ENCODE measurements at places on chromosomes 1 and 21. TPM values are rescaled to one million over a fixed set of nuclear protein-coding genes. Genes with fewer than 3 reads are reported as not detected.

The OPN3 gene
- total RNA-seq, result 18.3 TPM

DNA sequence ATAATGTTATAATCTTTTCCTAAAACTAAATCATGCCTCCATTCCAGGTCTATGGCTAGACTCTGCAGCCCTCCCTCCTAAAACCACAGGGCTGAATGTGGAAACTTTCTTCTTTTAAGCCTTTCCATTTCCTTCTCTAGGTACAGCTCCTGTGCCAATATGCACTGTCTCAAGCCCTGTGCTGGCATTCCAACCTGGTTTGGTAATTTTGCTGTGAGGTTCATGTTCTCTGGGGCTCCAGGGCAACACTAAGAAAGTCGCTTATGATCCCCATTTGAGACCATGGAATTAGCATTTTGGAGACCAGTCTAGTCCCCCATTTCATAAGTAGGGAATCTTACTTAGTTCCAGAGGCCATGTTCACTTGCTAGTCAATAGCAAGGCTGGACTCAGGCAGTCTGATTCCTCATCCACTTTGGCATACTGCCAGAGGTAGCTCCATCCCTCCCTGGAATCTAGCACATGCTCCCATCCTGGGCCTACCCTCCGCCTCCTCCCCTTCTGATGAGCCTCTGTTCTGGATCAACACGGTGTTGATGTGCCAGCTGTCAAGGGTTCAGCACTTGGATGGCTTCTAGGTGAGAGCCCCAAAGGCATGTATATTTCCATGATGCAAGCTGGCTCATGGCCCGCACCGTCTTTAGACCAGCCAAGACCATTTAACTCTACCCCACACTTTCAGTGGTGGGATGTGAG lies 36.5 kb downstream of the ZMYND12 start:
- no peak for DNase-seq

DNA sequence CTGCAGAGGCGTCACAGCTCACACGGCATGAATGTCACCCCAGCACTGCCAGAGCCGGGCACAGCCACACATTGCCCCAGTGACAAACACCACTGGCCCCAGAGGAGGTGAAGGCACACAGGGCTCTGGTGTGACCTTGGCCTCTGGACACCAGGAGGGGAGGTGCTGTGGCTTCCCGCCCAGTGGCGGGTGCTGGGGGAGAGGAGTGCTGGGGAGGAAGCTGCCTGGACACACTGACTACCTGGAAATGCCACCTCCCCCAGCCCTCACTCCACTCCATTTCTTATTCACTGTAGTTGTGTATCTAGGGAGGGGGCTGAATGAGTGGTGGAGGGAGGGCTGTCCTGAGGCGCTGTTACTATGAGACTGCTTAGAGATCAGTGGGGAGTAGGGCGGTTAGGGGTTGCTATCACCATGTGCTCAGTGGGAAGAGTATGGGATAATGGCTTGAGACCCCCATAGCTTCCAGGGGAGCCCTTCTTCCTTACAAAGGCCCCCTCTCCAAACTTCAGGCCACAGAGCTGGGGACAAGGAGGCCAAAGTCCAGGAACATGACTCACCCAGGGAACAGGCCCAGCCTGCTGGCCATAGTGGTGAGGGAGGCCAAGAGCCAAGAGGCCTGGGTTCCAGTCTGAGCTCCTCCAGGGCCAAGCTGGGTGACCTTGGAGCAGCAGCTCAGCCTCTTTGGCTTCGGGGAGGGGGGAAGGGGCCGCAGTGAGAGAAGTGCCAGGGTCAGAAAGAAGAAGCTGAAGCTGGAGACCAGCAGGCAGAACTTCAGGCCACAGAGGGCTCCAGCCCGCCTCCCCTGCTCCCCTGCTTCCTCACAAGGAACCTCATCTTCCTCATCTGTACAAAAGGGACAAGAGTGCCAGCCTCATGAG lies 40.1 kb downstream of the AHDC1 start:
- DNase-seq, result no peak

The EFNA3 gene
- total RNA-seq, result 1.9 TPM

DNA sequence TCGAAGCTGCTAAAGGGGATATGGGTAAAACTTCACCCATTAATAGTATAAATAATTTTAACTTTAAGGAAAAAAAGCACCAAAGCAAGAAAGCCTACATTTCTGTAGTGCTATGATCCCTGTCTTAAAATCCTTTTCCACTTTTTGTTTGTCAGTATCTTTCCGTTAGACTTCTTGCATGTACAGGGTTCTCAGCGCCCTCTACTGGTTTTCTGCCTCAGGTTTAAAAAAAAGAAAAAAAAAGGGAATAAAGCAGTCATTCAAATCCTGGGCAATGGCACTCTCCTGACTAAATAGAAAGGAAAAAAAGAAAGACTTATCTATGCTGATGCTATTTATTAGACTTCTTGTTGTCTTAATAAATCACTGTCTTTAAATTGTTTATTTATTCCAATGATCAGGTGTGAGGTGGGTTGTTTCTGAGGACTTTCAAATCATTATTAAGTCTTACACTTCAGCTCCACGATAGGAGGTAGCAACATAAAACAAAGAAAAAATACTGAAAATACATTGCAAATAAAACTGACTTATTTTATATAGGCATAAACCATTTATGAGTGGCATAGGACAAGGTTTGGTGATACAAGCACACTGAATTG lies 475.4 kb upstream of the NR5A2 start:
- DNase-seq, result peak; percentile 10

DNA sequence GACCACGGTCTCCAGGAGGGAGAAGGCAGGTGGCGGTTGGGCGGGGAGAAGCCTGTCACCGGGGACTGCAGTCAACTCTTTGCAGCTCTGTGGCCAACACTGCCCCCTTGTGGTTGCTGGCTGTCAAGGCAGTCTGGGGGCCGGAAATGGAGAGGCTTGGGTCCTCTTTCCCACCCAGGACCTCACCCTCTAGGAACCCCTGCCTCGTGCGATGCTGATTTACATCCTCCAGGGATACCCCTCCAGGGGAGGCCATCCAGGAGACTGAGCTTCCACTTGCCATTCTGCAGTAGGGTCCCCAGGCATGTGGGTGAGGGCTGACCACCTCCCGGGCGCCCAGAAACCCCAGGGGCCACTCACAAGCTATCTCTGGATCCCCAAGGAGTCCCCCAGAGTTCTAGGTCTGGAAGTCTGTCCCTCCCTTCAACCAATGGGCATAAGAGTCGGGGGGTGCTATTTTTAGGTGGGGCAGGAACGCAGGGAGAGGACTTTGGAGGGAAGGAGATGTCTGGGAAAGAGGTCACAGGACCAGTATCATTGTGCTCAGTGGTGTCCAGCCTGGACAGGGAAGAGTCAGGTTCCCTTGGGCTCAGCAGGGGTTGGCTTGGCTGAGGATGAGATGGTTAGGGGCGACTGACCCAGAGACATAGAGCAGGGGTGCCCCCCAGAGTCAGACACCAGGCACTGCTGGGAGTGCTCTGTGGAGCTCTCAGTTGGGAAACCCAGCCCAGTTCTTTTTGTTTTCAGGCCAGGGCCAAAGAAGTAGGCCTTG lies 7.1 kb upstream of the GPR61 start:
- DNase-seq, result peak; percentile 36

The FGGY gene
- total RNA-seq, result 7.8 TPM

GRCh38 chr21:33325222-33326067 lies 675 bp downstream of the IFNAR1 start:
- DNase-seq, result peak; percentile 29

DNA sequence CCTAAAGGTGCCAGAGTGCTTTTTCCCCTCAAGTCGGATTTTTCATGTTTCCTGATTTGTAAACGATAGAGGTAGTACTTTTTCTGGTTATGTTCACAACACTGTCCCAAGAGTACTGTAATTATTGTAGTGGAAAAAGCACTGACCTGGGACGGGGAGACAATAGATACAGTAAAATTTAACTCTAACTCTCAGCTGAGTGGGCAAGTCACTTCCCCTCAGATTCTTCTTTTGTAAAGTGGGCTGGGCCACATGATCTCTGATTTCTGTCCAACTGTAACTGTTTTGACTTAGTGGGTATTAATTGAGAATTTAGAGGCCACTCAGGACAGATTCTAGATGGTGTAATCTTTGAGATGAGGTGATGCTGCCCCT lies 19.1 kb downstream of the MARCKSL1 start:
- DNase-seq, result no peak

The HSPA6 gene
- 0.13 TPM for total RNA-seq

- no peak for DNase-seq
Observed at GRCh38 chr1:226605318-226605950, 56.9 kb downstream of the STUM start.

The ORC1 gene
- 8.6 TPM for total RNA-seq

DNA sequence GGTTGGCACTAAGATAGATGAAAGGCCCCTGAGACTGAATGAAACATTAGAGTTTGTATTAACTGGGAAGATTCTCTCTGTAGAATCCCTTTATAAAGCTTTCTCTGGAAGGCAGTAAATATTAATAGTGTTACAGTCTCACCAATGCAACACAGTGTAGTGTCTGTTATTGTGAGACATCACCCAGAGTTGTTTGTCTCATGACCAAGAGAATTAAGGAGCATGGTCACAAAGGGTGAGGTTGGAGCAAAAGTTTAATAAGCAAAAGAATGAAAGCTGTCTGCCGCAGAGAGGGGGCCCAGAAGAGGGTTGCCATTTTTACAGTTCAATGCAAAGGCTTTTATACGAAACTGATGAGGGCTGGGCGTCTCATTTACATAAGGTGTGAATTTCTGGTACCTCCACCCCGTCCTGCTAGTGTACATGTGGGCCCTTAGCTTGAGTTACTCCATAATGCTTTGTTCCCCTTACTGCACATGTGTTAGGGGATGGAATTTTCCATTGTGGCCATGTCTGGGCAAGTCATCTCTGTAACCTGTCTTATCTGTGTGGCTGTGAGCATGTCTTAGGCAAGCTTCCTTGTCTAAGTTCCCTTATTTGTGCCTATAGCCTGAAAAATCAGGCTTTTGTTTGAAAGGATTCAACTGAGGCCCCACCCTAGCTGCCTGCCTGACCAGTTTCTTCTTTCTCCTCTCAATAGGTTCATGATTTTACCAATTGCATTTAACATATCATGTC lies 184.1 kb downstream of the RASAL2 start:
- DNase-seq, result no peak

DNA sequence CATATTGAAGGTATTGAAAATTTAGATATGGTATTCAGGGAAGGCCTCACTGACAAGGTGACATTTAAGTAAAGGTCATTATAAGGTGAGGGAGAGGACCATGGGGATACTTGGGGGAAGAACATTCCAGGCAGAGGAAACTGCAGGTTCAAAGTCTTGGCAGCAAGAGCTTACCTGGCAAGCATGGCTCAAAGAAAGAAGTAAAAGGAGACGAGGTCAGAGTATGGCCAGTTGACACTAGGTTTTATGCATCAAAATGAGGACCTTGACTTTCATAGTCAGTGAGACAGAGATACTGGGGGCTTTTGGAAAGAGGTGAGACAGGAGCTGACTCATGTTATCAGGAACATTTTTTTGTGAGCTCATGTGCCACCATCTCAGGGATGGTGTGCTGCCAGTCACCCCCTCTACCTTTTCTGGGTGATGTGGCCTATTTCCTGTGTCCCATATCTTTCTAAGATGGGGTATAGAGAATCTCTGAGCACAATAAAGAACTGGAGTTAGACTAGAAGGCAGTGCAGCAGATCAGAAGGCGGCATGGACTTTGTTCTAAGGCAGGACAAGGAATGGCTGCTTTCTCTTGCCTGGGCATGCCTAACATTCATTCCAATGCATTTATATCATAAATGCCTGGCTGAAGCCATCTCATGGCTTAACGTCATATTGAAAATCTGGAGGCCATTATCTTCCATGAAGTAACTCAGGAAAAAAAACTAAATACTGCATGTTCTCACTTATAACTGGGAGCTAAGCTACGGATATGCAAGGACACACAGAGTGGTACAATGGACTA lies 406.7 kb downstream of the NTNG1 start:
- DNase-seq, result no peak

The MACO1 gene
- 19.1 TPM for total RNA-seq

GRCh38 chr1:67004176-67004575 lies 49.8 kb downstream of the SLC35D1 start:
- DNase-seq, result no peak

GRCh38 chr1:60386249-60386648 lies 312.7 kb upstream of the C1orf87 start:
- DNase-seq, result no peak

The IVL gene
- total RNA-seq, result under 0.01 TPM

DNA sequence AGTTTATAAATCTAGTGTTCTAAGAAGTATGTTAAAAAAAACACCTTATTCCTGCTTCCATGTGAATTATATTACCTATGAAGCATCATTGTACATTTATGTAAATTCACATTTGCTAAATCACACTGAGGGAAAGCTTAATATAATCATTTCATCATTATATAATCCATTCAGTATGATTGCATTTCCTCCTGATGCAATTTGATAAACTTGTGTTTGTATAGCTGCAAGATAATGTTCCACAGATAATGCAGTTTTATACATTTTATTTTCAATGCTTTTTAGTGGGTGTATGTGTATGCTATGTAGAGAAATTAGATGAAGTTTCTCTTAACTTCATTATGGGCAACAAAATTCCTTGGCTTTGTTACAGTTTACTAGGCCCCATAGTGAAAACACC lies 79.6 kb downstream of the HS2ST1 start:
- DNase-seq, result no peak

The OLFML3 gene
- total RNA-seq, result 0.86 TPM

- DNase-seq, result no peak
Observed at GRCh38 chr1:205243350-205244191, 15.8 kb downstream of the TMCC2 start.

The ABCA4 gene
- 2.4 TPM for total RNA-seq

- DNase-seq, result no peak
Observed at GRCh38 chr1:40384413-40384762, 10.9 kb downstream of the SMAP2 start.

GRCh38 chr1:37393173-37394120 lies 80.9 kb upstream of the ZC3H12A start:
- no peak for DNase-seq

- no peak for DNase-seq
Observed at GRCh38 chr21:28464095-28464494, 528.6 kb downstream of the LTN1 start.

- DNase-seq, result no peak
Observed at GRCh38 chr1:241842565-241842964, 5.4 kb upstream of the EXO1 start.

DNA sequence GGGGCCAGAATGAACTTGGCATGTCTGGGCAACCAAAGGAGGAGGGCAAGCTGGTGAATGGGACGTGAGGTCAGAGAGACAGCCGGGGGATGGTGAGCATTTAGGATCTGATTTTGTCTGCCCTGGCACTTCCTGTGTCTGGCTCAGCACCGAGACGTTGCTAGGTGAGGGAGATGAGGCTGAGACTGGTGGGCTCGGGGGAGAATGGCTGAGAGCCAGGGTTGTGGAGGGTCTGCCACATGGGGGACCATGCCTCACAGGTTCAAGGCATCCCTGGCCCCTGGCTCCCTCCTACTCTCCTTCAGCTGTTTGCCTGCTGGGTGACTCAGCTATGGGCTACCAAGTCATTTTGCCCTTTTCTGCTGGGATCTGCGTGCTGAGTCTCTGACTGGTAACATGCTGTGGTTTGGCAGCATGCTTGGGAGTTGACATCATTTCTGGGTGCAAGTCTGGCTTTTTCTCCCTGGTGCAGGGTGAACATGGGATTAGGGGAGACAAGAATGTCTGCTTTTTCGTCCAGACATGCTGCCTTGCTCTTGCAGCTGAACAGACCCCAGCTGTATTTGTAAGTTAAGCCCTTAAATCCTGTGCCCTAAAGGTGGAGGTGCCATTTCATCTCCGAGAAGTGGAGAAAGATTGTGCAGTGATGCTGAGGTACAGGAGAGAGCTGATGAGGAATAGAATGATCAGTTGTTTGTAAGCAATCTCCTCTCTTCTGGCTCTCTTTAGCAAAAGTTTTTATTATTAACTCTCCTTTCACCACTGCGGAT lies 17.6 kb downstream of the GALNT2 start:
- DNase-seq, result no peak

- no peak for DNase-seq
Observed at GRCh38 chr1:176068901-176069300, 138.2 kb downstream of the COP1 start.

The RAB42 gene
- 2.0 TPM for total RNA-seq

The DMBX1 gene
- total RNA-seq, result not detected

The MATN1 gene
- total RNA-seq, result not detected
